ENCODE measurements at places on chromosomes 12 and 14.

GRCh38 chr12:68508576-68508975 lies 102.1 kb upstream of the RAP1B start:
- DNase-seq: no peak

DNA sequence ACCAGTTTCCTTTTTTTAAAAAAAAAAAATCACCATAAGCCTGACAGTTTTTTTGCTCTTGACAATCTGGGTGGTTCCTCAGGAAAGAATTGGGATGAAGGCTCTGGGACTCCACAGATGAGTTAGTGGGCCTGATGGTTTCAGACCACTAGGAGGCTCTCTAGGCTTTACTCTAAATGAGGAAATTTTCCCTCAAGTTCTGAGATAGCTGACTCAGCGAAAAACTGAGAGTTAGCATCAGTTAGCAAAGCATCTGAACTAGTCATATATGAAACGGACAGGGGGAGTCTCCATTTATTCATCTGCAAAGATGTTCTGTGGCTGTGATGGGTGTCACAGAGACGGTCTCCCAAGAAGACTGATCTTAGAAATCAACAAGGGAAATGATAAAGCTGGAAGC lies 314.3 kb upstream of the OR4E1 start:
- DNase-seq: peak; percentile 46

DNA sequence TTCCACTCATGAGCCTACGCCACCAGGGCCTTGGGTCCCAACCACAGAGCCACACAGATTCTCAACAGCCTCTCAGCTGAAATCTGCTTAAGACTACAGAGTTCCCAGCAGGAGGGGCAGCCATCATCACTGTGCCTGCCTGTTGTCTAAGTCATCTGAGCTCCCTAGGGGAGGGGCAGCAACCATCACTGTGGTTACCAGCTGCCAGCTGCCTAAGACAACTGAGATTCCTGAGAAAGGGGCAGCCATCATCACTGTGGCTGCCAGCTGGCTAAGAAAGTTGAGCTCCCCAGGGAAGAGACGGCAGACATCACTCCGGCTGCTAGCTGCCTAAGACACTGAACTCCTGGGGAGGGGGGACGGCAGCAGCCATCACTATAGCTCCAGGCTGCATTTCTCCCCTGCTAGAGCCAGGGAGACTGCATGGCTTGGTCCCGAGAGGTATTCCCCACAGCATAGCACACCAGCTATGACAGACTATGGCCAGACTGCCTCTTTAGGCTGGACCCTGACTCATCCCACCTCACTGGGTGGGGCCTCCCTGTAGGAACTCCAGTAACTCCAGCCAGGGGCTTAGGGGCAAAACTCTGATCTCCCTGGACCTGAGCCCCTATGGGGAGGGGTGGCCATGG lies 37.2 kb upstream of the C14orf132 start:
- DNase-seq: no peak

GRCh38 chr14:90003526-90004307 lies 48.0 kb downstream of the TDP1 start:
- no peak for DNase-seq

GRCh38 chr14:70239802-70240201 lies 51.1 kb upstream of the SLC8A3 start:
- no peak for DNase-seq

- no peak for DNase-seq
Observed at GRCh38 chr14:103740991-103741689, 25.5 kb downstream of the ZFYVE21 start.

GRCh38 chr14:68546839-68547238 lies 246.0 kb downstream of the ZFP36L1 start:
- no peak for DNase-seq

DNA sequence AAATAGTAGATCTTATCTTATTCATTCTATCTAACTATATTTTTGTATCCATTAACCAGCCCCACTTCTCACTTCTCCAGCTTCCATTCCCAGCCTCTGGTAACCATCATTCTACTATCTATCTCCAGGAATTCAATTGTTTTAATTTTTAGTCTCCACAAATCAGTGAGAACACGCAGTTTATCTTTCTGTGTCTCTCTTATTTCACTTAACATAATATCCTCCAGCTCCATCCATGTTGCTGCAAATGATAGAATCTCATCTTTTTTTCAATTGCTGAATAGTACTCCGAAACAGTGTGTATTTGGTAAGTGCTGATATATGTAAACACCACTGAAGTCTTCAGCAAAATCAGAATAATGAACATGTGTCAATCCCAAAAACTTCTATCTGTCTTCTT lies 587.2 kb upstream of the ATP2B1 start:
- DNase-seq: no peak

GRCh38 chr12:108784270-108784669 lies 53.0 kb upstream of the CORO1C start:
- DNase-seq: no peak

GRCh38 chr12:118972982-118973381 lies 8.4 kb upstream of the SRRM4 start:
- DNase-seq: no peak

DNA sequence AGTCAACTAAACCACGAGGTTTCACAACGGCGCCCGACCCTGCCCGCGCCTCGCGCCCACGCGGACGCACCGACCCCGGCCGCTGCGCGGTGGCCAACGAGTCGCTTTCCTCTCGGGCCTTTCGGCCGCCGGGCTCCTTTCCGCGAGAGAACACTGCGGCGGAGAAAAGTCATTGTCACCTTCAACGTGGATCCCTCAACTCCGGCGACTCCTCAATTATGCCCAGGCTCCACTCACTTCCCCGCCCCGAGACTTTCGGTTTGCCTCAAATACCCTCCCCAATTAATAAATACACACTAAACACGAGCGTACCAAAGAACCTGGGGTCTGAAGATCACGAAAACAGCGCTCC lies 450 bp downstream of the SINHCAF start:
- DNase-seq: no peak

- no peak for DNase-seq
Observed at GRCh38 chr14:20733684-20734429, 11.8 kb upstream of the EDDM3A start.

DNA sequence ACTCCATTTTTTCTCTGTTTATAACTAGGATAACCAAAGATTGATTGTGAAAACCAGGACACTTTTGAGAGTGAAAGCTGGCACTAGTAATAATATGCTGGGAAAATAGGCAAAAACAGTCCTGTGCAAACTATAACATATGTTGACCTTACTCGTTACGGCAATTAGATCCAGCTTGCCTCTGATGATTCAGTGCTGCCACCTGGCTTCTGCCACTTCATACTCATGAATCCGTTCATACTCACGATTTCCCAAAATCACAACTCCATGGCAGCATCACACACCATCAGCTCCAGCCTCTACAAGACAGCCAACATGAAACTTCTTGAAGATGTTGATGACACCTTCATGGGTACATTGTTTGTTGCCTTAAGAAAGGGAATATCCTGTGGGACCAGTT lies 49.1 kb upstream of the CAND1 start:
- DNase-seq: no peak

DNA sequence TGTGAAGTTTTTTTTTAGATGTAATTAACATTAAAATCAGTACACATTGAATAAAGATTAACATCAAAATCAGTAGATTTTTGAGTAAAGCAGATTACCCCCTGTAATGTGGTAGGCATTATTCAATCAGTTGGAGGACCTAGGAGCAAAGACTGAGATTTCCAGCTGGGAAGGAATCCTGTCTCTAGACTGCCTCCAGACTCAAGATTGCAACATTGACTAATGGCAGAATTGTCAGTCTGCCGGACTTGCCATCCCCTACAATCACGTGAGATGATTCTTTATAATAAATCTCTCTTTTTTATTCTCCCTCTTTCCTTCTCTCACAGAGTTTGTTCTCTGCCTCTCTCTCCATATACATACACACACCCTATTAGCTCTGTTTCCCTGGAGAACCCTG lies 51.4 kb upstream of the SLC6A15 start:
- no peak for DNase-seq

DNA sequence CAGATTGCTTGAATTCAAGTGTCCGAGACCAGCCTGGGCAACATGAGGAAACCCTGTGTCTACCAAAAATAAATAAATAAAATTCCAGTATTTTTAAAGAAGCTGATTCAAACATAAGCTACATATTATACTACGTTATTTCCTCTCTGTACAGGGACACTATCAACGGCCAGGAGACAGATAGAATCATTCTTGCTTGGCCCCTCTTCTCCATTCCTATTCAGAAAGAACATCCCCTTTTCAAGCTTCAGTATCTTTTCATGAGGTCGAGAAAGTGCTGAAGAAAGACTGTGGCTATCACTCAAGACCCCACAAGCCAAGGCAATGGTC lies 314 bp upstream of the DHRS7 start:
- no peak for DNase-seq

- no peak for DNase-seq
Observed at GRCh38 chr12:101299346-101299745, 19.4 kb downstream of the UTP20 start.

DNA sequence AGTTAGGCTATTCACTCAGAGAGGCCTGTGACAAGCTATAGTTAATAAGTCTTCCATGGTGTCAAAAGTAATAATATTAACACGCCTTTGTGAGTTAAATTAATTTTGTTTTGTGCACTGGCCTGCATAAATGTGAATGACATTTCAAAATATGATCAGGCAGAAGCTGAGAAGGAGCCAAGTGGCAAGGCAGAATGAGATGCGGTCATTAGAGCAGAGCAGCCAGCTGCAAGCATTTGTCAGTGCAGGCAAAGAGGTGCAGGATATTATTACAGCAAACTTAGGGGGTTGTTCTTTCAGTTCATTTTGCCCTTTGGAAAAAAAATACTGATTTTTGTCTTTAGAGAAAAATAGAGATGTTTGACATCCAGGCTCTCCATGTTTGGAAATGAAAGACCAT lies 364.5 kb downstream of the PAWR start:
- no peak for DNase-seq

DNA sequence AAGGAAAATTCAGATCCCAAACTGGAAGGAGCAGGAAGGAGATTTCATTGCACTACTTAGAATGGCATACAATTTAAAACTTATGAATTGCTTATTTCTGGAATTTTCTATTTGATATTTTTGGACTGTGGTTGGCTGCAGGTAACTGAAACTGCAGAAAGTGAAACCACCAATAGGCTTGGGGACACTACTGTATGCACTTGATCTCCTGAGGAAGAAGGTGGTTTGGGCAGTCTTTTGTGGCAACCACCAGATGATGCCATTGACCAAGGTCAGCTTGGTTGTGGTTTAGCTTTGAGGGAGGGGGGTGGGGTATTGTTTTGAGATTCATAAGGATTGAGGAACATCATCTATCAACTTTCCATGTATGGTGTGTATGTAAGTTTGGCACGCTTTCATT lies 209.5 kb upstream of the STXBP6 start:
- DNase-seq: no peak

DNA sequence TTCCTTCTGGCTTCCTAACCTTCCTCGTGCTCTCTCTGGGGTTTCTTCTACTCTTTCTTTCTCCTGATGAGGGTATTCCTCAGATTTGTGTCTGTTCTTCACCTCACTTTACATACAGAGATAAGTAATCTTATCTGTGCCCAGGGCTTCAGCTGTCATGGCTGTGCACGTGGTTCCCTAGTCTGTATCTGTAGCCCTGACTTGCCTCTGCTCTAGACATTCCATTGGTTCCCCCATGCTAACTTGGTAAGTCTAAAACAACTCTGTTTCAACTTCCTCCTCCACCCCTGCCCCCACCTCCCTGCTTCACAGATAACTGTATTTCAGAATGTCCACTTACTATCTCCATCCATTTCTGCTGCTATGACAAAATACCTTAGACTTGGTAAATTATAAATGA lies 10.8 kb downstream of the DIP2B start:
- no peak for DNase-seq

GRCh38 chr14:105398726-105399465 lies 558 bp downstream of the TEX22 start:
- no peak for DNase-seq

- no peak for DNase-seq
Observed at GRCh38 chr12:129607301-129607700, 296.5 kb downstream of the TMEM132D start.

GRCh38 chr14:70776197-70776596 lies 33.1 kb downstream of the MAP3K9 start:
- DNase-seq: no peak

- no peak for DNase-seq
Observed at GRCh38 chr12:43352001-43352400, 200.0 kb downstream of the ADAMTS20 start.

DNA sequence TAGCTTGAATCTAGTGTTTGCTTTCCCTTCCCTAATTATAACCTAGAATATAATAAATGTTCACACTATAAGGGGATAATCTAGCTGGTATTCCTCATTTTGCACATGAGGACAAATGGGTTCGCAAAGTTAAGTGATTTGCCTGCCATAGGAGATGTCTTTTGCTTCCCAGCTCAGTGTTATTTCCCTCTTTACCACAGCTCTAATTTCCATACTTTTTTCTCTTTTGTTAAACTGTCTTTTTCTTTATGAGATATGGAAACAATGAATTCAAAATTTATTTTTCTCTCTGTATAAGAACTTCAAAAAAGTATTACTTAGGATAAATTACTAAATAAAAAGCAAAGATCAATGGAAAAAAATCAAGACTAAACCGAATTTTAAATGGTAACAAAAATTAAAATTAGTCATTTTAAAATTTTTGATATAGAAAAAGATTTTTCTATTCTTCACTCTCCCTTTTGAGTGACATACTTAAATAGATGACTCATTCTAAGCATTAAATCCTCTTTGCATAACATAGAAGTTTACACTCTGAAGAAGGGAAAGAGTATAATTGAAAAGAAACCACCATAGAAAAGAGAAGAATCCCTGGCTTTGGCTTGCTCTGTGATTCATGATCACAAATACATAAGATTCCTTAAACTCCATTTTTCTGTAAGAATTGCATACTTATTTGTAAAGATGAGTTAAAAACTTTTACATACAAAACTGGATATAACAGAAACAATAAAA lies 97.3 kb downstream of the INSM2 start:
- DNase-seq: no peak

DNA sequence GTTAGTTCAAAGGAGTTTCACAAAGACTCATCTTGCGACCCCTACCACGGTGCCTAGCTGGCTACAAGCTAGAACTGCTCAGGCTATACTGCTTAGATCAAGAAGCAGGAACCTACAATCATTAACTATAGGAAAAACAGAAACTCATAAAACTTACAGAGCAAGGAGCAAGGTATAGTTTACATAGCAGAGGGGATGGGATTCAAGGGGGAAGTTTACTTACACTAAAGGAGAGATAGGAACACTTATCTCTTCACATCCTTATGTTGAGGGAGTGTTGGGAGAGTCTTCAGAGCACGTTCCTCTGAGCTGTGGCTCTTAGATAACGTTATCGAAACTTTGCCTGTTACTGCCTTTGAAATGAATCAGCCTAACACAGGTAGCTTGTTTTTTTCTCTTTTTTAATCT lies 58.1 kb downstream of the FSCB start:
- DNase-seq: no peak

All from CD4-positive, alpha-beta T cell treated with Interleukin-21 for 1 hour (primary cell).